ENCODE measurements at places on chromosomes 13 and 19.

DNA sequence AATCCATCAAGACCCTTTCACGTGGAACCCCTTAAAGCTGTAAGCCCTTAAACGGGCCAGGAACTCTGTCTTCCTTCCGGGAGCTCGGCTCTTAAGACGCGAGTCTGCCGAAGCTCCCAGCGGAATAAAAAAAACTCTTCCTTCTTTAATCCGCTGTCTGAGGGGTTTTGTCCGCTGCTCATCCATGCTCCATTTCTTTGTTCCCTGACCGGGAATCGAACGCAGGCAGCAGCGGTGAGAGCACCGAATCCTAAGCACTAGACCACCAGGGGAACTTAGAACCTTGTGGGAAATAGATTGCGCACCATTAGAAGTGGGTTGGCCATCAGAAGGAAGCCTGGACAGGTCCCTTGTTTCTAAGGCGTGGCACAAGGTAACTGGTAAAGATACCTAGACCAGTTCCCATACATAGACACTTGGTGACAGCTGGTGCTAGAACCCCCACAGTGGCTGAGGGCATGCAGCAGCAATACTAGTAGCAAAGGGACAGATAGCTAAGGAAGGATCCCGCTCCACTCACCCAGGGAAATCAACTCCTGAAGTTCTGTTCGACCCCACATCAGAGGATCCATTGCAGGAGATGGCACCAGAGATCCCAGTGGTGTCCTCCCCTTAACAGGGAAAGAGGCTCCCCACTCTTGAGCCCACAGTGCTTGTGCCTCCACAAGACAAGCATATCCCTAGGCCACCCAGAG lies 1.5 kb upstream of the RGCC start:
- peak overlapping the region; percentile 54 for H3K4me3 ChIP-seq
- DNase-seq, result no peak
- H3K27ac ChIP-seq, result no peak overlapping the region
- H3K36me3 ChIP-seq, result no peaks in the 10 kb centered on the region
- peaks cover 84% of the 10 kb centered on the region for H3K27me3 ChIP-seq

- peaks cover 2% of the 10 kb centered on the region for H3K27me3 ChIP-seq
- H3K4me3 ChIP-seq, result no peak overlapping the region
- H3K36me3 ChIP-seq, result peaks cover 35% of the 10 kb centered on the region
- DNase-seq, result no peak
- peaks cover 36% of the 10 kb centered on the region for H3K4me1 ChIP-seq
These were observed 19.0 kb downstream of the AKT2 start for GRCh38 chr19:40266119-40266518.

DNA sequence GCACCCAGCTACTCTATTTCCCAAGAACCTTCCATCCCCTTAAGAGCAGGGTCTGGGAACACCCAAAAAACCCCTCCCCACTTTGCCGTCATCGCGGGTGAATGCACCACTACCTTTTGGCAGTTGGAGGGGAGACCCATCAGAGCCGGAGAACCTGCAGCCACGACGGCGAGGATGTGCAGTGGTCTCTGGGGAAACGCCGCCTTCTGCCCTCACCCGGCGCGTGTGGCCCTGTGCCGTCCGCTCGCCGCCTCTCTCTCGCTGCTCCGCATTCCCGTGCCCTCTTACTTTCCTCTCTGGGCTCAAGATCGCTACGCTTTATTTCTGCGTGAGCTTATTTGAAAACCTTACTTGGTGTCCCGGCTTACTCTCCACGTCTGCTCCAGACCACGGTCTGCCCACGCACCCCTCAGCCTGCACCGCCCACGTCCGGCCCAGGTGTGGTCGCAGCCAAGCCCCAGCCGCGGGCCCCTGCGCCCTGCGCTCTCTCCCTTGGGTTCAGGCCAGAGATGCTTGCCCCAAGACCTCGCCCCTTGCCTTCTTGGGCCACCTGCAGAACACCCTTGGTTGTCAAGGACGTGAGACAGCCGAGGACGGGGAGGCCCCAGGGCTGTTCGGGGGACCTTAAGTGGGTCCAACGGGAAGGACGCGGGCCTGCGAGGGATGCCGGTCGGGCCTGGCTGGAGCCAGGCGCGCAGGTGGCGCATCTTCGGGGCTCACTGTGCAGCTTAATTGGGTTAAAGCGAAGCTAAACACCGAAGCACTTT lies 2.0 kb upstream of the MAB21L1 start:
- H3K4me3 ChIP-seq, result peak overlapping the region; percentile 44
- no peaks in the 10 kb centered on the region for H3K36me3 ChIP-seq
- DNase-seq, result peak; percentile 51
- H3K4me1 ChIP-seq, result peaks cover 40% of the 10 kb centered on the region

- H3K36me3 ChIP-seq, result no peaks in the 10 kb centered on the region
- H3K4me1 ChIP-seq, result peaks cover 16% of the 10 kb centered on the region
- H3K27me3 ChIP-seq, result peaks cover 21% of the 10 kb centered on the region
- peak overlapping the region; percentile 71 for H3K27ac ChIP-seq
- DNase-seq, result no peak
- H3K4me3 ChIP-seq, result no peak overlapping the region
These were observed 37.3 kb downstream of the NFIC start for GRCh38 chr19:3403489-3404323.

DNA sequence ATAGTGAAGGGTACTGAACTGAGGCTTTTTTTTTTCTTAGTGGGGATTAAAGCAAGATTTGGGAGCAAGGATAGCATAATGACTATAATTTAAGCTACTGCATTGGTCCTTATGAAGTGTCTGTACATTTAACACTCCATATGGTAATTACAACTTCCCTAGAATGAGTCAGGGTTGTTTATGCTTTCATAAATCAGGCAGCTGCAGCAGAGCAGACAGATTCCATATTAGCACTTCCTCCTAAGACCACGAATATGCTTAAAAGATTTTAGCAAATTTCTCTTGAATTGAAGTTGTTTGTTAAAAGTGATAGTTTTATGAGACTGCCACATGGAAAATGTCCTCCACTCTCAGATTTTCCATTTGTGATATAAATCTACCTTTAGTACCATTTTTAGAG lies 401.1 kb upstream of the SPRY2 start:
- no peaks in the 10 kb centered on the region for H3K27me3 ChIP-seq
- no peak overlapping the region for H3K4me3 ChIP-seq
- no peaks in the 10 kb centered on the region for H3K36me3 ChIP-seq

GRCh38 chr13:79679334-79679733 lies 198.4 kb downstream of the NDFIP2 start:
- peaks cover 9% of the 10 kb centered on the region for H3K36me3 ChIP-seq
- no peaks in the 10 kb centered on the region for H3K27me3 ChIP-seq
- H3K4me1 ChIP-seq, result peaks cover 34% of the 10 kb centered on the region

GRCh38 chr13:50124536-50125303 lies 109.5 kb downstream of the KCNRG start:
- peaks cover 66% of the 10 kb centered on the region for H3K27me3 ChIP-seq
- H3K4me3 ChIP-seq, result peak overlapping the region; percentile 82
- H3K4me1 ChIP-seq, result peaks cover 60% of the 10 kb centered on the region
- no peak overlapping the region for H3K27ac ChIP-seq
- peaks cover 9% of the 10 kb centered on the region for H3K36me3 ChIP-seq
- peak; percentile 74 for DNase-seq

DNA sequence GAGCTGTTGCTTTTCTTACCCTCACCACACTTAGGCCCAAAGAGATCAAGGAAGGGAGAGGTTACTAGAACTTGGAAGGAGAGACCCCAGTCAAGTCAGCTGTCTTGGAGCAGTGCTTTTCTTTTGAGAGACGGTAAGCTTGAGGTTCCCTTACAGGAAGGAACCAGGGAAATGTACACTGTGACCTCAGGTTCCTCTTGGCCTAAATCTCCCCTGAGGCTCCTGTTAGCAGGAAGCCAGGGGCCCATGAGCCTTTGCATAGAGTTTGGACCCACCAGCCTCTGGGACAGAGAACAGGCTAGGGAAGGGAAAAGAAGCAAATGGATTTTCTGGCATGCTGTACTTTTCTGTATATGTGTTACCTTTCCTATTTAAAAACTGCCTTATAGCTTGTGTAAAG lies 5.9 kb upstream of the GPR18 start:
- no peaks in the 10 kb centered on the region for H3K27me3 ChIP-seq
- H3K27ac ChIP-seq, result peak overlapping the region; percentile 93
- peaks cover 17% of the 10 kb centered on the region for H3K4me1 ChIP-seq
- H3K4me3 ChIP-seq, result no peak overlapping the region
- no peak for DNase-seq
- H3K36me3 ChIP-seq, result no peaks in the 10 kb centered on the region

GRCh38 chr13:31913459-31913858 lies 118.1 kb upstream of the FRY start:
- H3K4me1 ChIP-seq, result peaks cover 24% of the 10 kb centered on the region
- H3K27ac ChIP-seq, result no peak overlapping the region
- H3K36me3 ChIP-seq, result no peaks in the 10 kb centered on the region

DNA sequence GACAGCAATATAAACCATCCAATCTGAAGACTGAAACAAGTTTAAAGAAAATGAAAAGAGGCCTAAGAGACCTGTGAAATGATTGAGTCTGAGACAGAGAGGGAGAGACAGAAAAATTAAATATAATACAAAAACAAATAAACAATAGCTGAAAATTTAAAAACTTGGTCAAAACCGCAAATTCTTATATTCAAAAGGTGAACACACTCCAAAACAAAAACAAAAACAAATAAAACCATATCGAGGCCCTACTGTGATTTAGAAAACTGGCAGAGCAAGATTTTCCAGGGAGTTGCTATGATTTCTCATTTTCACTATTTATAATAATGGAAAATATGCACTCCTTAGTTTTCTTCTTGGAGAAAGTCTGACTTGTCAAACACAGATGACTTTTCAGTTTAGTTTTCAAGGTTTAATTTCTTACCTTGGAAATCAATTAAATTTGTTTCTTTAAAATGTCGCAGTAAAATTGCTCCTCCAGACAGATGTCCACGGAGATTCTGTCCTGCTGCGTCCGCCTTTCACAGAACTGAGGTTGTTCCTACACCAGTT lies 1420.3 kb downstream of the UQCRFS1 start:
- peak overlapping the region; percentile 89 for H3K27ac ChIP-seq
- peaks cover 45% of the 10 kb centered on the region for H3K36me3 ChIP-seq

GRCh38 chr19:33777351-33777750 lies 19.3 kb upstream of the KCTD15 start:
- no peak overlapping the region for H3K27ac ChIP-seq
- peaks cover 34% of the 10 kb centered on the region for H3K4me1 ChIP-seq
- H3K27me3 ChIP-seq, result peaks cover 55% of the 10 kb centered on the region

DNA sequence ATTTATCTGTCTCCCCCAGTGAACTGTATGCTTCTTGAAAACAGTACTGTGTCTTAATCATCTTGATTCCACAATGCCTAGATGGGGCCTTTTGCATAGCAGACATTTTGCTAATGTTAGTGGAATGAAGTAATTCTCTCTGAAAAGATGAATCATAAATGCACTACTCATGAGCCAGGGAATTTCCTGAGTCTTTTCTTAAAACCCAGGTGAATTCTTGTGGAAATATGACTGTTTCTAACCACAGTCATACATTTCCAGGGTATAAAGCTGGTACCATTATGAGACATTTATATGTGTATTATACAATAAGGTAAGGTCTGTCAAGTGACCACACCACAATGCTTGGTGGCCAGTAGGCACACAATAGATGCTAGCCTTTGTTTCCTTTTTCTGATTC lies 5.5 kb upstream of the KCTD4 start:
- no peak overlapping the region for H3K27ac ChIP-seq
- no peaks in the 10 kb centered on the region for H3K4me1 ChIP-seq
- peaks cover 47% of the 10 kb centered on the region for H3K36me3 ChIP-seq
- DNase-seq, result no peak

DNA sequence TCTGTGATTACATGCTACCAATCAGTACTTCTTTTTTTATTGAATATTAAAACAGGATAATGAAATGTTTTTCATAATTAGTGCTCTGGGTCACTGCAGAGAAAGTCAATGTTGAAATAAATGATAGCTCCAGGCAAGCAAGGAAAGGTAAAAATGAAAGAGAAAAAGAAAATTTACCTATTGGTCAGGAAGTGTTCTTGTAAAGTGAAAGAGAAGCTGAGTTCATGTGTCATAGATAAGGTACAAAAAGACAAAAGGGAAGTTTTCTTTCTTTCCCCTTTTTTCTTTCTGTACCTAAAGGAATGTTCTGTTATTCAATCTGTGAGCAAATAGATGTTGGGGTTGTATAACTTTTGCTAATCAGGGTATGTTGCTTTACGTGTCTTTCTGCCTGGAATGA lies 197.0 kb downstream of the PCDH9 start:
- H3K27me3 ChIP-seq, result peaks cover 6% of the 10 kb centered on the region
- H3K36me3 ChIP-seq, result no peaks in the 10 kb centered on the region
- H3K27ac ChIP-seq, result no peak overlapping the region
- DNase-seq, result no peak
- no peaks in the 10 kb centered on the region for H3K4me1 ChIP-seq

DNA sequence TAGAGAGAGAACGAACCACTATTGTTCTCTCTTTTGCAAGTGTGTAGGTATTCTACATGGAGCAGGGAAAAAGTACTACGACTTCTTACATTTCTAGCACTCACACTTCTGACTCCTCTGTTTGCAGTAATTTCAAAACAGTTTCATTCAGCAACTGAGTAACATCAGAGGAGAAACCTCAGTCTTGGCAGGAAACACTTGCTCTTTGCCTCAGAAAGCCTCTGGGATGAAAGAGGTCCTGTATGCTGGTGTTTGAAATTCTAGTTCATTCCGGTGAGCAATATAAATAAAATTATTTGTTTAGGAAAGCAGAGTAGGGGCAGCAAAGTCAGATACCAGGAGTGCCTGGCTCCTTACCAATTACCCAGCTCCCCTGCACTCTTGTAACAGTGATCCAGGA lies 595.5 kb downstream of the TBC1D4 start:
- no peak for DNase-seq
- no peaks in the 10 kb centered on the region for H3K27me3 ChIP-seq
- no peak overlapping the region for H3K4me3 ChIP-seq
- H3K27ac ChIP-seq, result no peak overlapping the region
- H3K4me1 ChIP-seq, result no peaks in the 10 kb centered on the region
- H3K36me3 ChIP-seq, result no peaks in the 10 kb centered on the region

DNA sequence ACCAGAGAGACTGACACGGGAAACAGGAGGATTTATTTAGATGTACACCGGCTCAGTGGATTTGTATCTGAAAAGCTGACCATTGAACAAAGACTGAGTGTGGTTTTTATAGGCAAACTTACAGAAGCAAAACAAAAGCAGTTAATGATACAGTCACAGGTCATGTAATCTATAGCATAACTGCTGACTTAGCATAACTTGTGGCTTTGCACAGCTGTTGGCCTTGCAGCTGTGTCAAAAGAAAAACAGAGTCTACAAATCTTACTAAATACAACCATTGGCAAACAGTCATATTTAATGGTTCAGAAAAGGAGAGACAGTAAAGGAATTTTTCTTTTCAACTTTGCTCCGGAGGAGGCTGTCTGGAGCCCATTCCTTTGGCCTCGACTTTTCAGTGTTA lies 2.3 kb upstream of the ILF3 start:
- DNase-seq, result no peak
- peaks cover 20% of the 10 kb centered on the region for H3K36me3 ChIP-seq
- H3K27ac ChIP-seq, result peak overlapping the region; percentile 93

Data from nephron progenitor cell (in vitro differentiated cells).